Ureter (tissue), 1 donor: ENCODE measurements at places on chromosomes 3 and 15.

DNA sequence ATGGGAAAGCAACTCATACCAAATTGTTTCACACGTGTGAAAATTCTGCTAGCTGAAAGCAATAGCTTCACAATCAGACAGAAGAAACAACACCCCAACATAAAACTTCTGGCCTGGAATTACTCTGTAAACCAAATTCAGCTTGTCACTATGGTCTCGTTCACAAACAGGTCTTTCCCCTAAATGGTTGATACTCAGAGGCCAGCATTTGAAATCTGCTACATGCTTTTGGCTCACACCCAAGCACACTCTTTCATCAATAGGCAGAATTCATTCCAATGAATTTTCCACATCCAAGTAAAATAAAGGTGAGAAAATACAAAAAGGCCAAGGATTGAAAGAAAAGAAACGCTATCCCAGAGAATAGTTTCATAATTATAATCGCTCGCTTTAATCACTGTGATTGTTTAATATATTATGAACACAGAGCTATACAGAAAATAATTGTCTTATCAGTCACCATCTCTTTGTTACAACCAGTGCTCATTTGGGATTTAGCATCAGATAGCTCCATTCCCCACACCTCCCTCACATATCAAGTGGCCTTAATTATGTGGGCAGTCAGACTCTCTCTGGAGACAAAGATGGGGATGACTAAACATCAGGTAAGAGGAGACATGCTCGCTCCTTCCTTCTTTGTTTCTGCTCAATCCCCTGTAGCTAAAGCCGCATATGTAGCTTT, 503.8 kb upstream of the ARRDC4 start:
- no peak for DNase-seq

GRCh38 chr3:58350627-58351013, 17.9 kb downstream of the PXK start:
- no peak for DNase-seq

GRCh38 chr15:96219681-96220080, 110.8 kb upstream of the NR2F2 start:
- no peak for DNase-seq

DNA sequence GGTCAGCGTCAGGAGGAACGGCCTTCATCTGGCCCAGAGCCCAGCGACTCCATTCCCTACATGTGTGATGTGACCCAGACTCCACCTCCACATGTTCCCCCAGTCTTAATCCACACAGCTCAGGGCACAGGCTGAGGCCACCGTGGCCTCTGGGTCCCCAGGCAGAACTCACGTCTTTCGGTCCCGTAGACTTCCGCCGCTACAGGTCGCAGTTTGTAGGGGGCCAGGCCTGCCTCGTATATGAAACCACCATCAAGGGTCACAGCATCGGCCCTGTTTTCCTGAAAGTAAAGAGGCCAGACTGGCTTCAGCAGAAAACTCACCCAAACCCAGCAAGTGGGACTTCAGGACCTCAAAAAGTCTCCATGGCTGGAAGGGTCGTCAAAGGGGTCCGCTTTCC, 8.6 kb downstream of the LTF start:
- no peak for DNase-seq

- DNase-seq = no peak
Observed at GRCh38 chr3:13477943-13478342, 2.2 kb upstream of the HDAC11 start.
